ENCODE measurements at places on chromosomes 1 and 21.

DNA sequence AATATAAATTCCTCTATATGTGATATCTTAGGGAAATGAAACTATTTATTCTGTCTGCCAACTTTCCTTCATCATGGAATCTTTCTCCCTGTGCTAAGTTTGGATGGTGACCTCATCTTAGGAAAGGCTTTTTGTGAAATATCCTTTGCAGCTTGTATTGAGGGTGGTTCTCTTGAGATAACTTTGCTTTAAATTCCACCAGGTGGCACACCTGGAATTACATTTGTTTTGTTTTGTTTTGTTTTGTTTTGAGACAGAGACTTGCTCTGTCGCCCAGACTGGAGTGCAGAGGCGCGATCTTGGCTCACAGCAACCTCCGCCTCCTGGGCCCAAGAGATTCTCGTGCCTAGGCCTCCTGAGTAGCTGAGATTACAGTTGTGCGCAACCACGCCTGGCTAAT is 7.6 kb upstream of the CD1A start:
- DNase-seq, result no peak

- DNase-seq, result no peak
These were observed 207.1 kb downstream of the NUF2 start for GRCh38 chr1:163528710-163529348.

- peak; percentile 18 for DNase-seq
These were observed 380.0 kb downstream of the DSCAM start for GRCh38 chr21:40466893-40467483.

- no peak for DNase-seq
These were observed 8.0 kb upstream of the CA6 start for GRCh38 chr1:8937701-8938100.

DNA sequence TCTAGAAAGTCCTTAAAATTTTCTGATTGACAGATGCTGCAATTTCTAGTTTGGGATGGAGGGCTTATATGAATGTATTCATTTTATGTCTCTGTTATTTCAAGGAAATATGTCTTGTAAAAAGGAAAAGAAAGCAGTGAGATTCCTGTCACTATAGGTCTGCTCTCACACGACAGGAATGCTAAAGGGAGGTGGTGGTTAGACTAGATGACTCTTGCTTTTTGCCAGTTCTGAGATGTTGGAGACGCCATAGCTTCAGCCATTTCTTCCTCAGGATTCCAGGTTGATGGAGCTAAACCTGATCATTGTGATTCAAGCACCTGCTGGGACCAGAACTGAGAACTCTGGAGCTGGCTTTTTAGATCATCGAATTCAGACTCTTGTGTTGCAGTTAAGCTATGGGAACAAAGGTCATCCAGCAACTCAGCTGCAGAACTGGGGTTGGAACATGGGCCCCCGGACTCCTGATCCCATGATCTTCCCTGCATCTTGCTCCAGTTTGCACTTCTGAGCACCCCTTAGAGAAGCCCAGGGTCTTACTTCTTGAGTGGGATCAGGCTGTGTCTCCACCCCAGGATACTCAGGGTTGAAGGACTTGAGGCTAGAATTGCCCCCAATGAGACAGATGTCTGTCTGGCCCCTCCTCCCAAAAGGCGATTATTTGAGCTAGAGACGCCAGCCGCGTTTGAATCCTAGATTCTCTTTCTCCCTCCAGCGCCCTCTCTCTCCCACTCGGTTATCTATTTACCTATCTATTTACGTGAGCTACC is 46.7 kb upstream of the FOXO6 start:
- no peak for DNase-seq

- DNase-seq, result no peak
These were observed 1112.3 kb downstream of the KCNT2 start for GRCh38 chr1:195495720-195496635.

- DNase-seq, result no peak
These were observed 103.8 kb downstream of the SPATA17 start for GRCh38 chr1:217734973-217735372.

DNA sequence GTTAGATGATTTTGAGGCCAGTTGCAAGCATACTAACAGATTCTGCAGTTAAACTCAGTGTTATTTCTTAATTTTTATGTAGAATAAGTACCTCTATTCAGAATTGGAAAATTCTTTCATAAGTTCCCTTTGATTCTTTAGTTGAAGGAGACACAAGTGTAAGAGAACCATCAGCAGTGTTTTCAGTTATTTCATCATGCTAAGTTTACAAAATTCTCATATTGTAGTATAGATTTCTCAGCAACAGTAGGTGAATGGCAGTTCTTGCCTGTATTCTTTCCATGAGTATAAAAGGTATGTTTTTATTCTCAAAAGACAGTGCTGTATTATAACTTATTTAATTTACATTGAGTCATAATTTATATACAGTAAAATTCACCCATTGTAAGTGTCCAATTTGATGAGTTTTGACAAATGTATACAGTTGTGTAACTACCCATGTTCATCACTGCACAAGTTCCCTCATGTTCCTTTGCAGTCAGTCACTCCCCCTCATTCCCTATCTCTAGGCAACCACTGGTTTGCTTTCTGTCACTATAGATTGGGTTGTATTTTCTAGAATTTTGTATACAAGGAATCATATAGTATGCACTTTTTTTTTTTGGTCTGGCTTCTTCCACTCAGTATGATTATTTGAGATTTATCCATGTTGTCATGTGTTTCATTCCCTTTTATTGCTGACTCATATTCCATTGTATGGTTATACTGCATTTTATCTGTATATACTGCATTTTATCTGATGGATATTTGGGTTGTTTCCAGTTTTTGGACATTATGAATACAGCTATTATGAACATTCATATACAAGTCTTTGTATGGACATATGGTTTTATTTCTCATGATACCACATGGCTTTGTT is 3.9 kb downstream of the RPS6KC1 start:
- no peak for DNase-seq

- DNase-seq, result no peak
These were observed 21.6 kb downstream of the PLPP3 start for GRCh38 chr1:56557746-56558145.
